Renal cortex interstitium (tissue), 15 donors: ENCODE measurements at places on chromosomes 4 and X. TPM values are rescaled to one million over a fixed set of nuclear protein-coding genes. Genes with fewer than 3 reads are reported as not detected.

The MAGEE1 gene
- 5.6 TPM for polyA plus RNA-seq

DNA sequence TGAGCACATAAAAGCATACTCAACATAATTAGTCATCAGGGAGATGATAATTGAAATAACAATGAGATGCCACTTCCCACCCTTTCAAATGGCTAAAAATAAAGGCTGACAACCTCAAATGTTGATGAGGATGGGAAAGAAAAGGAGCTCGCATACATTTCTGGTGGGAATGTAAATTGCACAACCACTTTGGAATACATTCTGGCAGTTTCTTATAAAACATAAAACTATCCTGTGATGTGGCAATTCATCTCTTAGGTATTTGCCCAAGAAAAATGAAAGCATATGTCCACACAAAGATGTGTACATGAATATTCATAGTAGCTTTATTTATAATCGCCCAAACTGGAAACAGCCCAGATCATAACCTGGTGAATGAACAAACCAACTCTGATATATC lies 687 bp upstream of the ZNF275 start:
- DNase-seq: no peak

DNA sequence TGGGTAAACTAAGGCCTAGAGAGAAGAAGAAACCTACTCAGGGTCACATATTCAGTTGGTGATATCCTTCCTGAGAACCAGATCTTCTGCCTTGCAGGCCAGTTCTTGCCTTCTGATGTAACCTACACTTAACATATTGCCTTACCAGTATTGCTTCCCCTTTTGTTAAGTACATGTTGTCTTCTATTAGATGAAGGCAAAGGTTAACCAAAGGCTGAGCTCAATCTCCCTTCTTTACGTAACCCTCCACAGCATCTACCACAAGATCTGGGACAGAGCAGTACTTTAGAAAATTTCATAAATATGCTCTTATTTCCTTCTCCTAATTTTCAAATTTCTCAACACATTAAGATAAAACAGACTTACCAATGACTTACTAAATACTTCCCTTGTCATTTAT lies 474.4 kb downstream of the SH2D1A start:
- DNase-seq: no peak

The MAGEA6 gene
- polyA plus RNA-seq: not detected

GRCh38 chr4:118757761-118758251 lies 72.6 kb downstream of the METTL14 start:
- no peak for DNase-seq

- no peak for DNase-seq
Observed at GRCh38 chr4:104826171-104826570, 320.5 kb upstream of the TET2 start.

GRCh38 chr4:118081434-118081833 lies 47.1 kb downstream of the NDST3 start:
- DNase-seq: no peak
